Posterior cingulate gyrus (tissue), 11 donors: ENCODE measurements at places on chromosomes 6 and 20.

DNA sequence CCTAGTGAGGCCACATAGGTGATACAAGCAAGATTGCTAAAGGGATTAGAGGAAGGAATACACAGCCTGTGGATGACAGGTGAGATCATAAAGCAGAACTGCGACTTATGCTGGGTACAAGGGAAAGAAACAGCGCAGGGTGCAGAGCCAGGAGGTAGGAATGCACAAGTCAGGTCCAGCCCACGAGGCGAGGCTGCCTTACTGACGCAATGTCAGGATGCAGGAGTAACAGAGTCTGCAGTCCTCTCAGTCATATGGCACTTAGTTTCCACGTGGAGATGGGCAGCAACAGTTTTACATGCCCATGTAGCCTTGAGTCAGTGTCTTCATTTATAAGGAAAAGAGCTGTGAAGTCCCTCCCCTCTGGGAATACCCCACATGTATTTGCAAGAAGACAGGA is 210.9 kb downstream of the SYNE1 start:
- DNase-seq = no peak

DNA sequence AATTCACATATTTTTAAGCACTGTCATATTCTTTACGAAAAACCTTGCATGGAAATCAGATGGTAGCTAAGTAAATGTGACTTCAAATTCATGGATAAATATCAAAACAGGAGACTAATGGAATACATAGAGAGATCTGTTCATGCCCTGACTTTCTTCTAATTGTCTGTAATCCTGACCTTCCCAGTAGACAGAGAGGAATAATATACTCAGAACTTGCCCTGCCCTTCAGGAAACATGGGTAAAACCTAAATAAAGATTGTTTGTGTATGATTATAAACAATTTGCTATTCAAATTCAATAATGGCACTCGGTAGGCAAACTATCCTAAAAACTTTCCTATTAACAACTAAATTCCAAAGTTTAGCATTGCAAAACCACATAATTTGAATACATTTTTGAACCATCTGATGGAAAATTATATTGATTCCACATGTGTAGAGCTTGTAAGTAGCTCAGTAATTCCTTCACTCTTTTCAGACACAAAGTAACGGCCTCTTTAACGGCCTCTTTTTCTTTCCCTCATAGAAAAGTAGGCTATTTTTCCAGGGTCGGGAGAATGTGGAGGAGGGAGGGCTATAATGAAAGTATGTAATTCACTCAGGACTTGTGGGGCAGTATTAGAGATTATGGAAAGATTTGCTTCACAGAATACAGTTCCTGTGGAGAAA is 227.6 kb downstream of the ALDH8A1 start:
- DNase-seq = no peak

GRCh38 chr20:32285082-32285620 is 7.7 kb downstream of the KIF3B start:
- no peak for DNase-seq

DNA sequence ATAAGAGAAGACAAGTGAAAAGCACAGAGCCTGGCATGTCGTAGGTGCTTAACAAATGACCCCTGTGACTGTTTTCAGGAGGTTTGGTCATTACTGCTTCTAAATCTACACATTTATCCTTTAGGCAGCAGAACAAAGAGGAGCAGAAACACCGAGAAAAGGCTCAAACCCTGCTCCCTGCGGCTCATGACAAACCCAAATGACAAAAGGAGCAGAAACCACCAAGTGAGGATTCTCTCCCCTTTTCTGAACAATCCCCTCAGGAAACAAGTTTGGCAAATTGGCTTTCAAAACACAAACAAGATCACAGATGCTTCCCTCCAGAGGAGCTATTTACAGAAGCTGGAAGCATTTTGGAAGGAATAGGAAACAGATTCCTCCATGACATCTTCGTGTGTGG is 15.8 kb upstream of the SIRPG start:
- DNase-seq = no peak

DNA sequence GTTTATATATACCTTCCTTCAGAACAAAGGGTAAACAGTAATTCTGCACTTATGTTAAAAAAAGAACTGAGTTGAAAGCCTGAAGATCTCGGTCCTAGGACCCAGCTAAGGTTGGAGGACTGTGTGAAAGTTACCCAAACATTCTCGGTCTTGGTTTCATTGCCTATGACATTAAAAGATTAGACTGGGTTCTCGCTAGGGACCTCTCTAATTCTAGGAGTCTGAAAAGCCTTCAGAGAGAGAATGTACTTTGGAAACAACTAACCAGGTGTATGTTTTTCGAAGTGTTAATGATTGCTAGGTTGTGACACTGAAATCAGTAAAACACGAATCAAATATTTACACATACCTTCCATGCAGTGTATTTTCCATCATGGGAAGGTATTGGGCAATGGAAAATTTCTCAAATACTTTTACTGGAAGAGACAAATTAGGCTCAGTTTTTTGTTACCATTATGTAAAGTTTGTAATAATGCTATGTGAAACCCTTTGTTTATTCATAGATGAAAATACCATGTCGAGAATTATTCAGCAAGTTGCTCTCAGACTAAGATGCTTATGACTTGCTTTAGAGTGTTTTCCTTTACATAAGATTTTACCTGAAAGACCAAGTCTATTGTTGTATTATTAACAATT is 113.7 kb upstream of the LOC128125822 start:
- no peak for DNase-seq
